ENCODE measurements at places on chromosomes 5 and 9.

GRCh38 chr9:136831002-136831719 is 11.1 kb upstream of the AJM1 start:
- DNase-seq = no peak

- no peak for DNase-seq
Measured at GRCh38 chr9:133476036-133476931, 2.6 kb downstream of the SLC2A6 start.

- DNase-seq = no peak
Measured at GRCh38 chr9:25537808-25538207, 140.4 kb downstream of the TUSC1 start.

DNA sequence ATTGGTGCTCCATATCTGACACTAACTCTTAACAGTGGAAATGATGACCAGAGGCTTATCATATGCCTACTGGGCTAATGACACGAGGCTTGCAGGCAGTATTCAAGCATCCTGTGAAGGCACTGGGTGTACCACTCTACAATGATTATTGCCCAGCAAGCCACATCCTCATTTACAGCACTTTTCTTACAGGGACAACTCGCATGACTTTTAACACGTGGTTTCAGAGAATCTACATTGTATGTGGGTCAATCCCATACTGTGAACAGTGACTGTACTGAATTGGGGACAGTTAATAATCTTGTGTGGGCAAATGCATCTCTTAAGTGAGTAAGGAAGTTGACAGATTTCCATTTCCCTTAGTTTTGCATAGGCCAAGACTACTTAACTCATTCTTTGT is 260.0 kb downstream of the TRPM3 start:
- no peak for DNase-seq

- DNase-seq = no peak
Measured at GRCh38 chr5:133876266-133876665, 92.2 kb downstream of the C5orf15 start.

GRCh38 chr9:127318651-127319167 is 54.1 kb downstream of the GARNL3 start:
- peak; percentile 71 for DNase-seq

DNA sequence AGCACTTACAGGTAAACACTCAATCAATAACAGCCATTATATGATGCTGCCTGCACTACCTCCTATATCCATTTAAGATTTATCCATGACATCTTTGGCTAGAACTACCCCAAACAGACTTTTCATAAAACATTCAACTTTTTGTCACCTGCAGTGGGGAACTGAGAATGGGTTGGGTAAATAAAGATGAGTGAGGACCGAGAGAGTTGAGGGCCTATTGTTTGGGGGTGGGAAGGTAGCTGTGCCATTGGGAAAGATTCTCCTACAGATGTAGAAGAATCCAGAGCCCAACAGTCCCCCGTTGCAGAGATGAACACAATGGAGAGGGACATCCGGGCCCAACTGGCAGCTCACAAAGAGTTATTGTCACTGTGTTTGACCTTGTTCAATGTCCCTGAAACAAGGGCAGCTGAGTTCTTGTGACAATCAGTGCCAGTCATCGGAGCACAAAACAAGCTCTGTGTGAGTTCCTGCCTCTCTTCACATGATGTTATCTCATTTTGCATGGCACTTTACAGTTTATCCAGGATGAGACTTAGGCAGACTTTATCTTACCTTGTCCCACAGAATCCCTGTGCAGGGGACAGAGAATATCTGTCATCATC is 11.5 kb upstream of the SLC31A2 start:
- no peak for DNase-seq

- no peak for DNase-seq
Measured at GRCh38 chr5:172846677-172847076, 12.6 kb downstream of the ERGIC1 start.

- no peak for DNase-seq
Measured at GRCh38 chr9:106350777-106351176, 512.2 kb upstream of the ZNF462 start.

- no peak for DNase-seq
Measured at GRCh38 chr5:89005990-89006389, 123.0 kb upstream of the MEF2C start.

DNA sequence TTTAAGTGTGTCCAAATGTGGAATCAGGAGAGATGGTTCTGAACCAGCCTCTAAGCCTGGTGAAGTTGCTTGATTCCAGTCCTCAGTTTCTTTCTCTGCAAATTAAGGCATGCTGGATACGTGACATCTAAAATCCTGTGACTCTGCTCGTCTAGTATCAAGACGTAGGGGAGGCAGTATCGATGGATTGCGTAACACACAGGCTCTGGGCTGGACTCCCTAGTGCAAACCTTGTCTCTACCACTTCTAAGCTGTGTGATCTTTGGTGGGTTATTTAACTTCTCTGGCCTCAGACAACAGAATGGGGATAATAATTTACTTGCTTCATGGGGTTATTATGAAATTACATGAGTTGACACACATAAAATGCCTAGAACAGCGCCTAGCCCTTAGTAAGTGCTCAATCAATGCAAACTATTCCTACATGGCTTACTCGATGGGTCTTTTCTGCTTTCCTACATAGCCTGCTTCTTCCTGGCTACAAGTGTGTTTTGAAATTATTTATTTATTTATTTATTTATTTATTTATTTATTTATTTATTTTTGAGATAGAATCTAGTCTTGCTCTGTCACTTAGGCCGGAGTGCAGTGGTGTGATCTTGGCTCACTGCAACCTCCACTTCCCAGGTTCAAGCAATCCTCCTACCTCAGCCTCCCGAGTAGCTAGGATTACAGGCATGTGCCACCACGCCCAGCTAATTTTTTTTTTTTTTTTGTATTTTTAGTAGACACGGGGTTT is 102.1 kb downstream of the EGFLAM start:
- no peak for DNase-seq

DNA sequence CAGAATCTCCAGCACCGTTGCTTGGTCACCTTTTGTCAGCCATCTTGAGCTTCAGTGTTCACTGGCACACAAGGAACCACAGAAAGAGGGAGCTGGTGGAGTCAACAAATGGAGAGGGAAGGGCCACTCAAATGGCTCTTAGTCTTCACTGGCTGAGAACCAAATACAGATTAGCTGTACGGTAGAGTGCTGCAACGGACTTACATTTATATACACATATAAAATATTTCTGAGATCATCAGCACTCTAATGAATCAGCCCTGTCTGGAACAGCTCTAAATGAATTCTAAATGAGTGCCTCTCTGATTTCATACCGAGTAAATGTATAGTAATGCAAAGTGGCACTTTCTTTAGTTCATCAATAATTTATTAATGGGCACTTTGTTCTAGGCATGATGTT is 24.8 kb downstream of the KCTD16 start:
- DNase-seq = peak; percentile 50

GRCh38 chr9:116842658-116843057 is 155.6 kb downstream of the TRIM32 start:
- no peak for DNase-seq

- no peak for DNase-seq
Measured at GRCh38 chr9:114131808-114132549, 23.4 kb upstream of the COL27A1 start.

DNA sequence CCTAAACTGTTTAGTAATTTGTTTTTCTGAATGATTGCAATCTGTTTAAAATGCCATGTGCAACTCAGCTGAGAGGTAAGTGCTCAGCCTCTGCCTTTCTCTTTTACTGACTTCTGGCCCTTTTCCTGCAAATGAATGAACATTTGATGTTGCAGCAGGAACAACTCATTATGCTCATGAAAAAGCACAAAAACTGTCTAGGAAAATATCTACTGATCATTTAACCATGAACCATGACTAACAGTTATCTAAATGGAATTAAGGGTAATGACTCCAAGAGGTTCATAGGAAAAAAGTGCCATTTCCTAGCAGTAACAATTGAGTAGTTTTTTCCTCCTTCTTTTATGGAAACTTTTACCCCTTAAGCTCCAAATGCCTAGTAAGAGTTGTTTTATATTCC is 70.6 kb upstream of the ANKH start:
- DNase-seq = no peak

DNA sequence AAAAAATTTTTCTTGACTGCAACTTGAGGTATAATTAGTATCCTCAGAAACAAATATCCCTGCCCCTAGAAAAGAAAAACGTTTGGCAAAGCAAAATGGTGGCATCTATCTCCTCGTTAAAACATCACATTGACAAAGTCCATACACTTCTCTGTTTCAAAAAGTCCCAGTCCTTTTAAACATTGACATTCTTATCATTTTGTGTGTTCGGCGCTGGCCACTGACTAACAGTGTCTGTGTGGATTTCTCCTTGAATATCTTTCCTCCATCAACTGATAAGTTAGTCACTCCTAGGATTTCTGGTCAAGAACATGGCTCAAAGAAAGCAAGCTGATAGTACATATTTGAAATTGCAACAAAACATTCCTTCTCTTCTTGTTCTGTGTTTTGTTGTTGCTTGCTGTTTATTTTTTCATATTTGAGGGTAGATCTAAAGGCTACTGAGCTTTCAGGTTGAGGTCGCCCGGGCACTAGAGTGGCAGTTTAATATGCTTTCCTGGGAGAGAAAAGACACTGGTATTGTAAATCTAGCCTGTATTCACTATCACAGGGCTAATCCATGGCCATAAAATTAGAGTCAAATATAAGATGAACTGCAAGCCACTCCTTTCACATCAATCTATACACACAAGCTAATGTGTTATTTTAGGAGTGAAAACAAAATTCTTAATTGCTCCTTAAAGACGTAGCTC is 8.5 kb upstream of the PPIC start:
- DNase-seq = no peak

DNA sequence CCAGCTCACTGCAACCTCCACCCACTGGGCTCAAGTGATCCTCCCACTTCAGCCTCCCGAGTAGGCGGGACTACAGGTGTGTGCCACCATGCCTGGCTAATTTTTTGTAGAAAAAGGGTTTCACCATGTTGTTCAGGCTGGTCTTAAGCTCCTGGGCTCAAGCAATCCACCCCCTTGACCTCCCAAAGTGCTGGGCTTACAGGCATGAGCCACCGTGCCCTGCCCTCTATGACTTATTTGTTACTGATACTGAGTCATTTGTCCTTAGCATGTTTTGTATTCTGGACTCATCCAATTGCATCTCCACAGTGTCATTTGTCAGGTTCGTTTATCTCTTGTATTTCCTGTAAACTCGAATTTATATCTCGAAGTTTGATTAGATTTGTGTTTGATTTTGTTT is 2.7 kb upstream of the ITK start:
- DNase-seq = peak; percentile 8

- no peak for DNase-seq
Measured at GRCh38 chr5:103272377-103272776, 13.8 kb downstream of the MACIR start.

GRCh38 chr5:51387884-51388275 is 4.6 kb downstream of the ISL1 start:
- no peak for DNase-seq

DNA sequence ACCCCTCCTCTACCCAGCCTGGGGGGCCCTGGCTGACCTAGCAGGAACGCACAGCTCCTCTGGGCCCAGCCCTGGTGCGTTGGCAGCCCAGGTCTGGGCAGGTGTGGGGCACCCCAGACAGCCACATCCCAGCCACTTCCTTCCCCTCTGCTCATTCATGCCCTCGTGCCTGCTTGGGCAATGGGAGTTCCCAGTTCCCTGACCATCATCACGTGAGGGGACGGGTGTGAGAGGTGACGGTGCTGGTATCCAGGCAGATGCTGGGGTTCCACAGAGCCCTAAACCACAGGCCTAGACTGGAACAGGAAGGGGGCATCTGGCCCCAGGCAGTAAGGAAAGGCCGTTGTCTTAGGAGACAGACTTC is 8.4 kb downstream of the RALGDS start:
- no peak for DNase-seq

GRCh38 chr5:158451993-158452672 is 593.2 kb upstream of the CLINT1 start:
- DNase-seq = no peak

DNA sequence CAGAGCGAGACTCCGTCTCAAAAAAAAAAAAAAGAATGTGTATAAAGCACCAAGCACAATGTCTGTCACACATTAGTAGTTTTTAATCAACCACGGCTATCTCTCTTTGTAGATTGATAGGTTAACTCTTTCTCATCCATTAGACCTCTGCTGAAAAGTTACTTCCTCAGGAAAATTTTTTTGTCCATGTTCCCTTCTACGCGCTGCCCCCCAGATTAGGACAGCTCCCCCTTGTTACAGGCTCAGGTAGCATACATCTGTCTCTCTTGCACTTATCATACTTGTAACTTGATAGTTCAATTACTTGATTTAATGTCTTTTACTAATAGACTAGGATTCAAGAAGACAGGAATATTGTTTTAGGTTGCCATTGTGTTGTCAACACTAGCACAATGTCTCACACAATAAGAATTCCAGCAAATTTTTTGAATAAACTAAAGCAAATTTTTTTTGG is 1.5 kb downstream of the SPDL1 start:
- DNase-seq = no peak

- DNase-seq = peak; percentile 52
Measured at GRCh38 chr5:9094582-9094981, 451.3 kb downstream of the SEMA5A start.

DNA sequence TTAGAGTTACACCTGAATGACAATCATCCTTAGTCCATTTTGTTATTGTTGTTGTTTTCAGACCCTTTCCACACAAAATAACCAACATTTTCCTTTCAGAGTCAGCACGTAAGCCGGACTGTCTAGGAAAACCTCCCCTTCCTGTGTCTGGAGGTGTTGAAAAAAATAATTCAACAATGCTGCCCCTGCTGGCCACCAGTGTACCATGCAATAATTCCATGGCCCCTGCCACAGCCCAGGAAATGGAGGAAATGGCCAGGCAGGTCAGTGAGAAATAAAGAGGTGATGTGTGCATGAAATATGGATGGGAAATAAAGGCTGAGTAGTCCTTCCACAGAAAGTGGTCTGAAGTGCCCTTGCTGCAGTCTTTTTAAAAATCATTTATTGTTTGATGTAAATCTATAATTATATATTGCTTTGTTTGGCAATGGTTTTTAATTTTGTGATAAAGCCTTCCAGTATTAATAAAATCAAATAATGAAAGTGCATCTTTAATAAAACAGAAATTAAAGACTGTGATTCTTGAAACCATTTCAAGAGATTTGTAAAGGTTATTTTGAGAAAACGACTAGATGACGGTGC is 152.8 kb upstream of the PAPPA start:
- DNase-seq = no peak

GRCh38 chr5:20833081-20833627 is 845.2 kb upstream of the CDH18 start:
- no peak for DNase-seq

GRCh38 chr5:176610435-176610773 is 448 bp upstream of the GPRIN1 start:
- no peak for DNase-seq

Data from fibroblast of mammary gland (primary cell).